Fibroblast of skin of scalp (primary cell): ENCODE measurements at places on chromosomes 4 and X.

DNA sequence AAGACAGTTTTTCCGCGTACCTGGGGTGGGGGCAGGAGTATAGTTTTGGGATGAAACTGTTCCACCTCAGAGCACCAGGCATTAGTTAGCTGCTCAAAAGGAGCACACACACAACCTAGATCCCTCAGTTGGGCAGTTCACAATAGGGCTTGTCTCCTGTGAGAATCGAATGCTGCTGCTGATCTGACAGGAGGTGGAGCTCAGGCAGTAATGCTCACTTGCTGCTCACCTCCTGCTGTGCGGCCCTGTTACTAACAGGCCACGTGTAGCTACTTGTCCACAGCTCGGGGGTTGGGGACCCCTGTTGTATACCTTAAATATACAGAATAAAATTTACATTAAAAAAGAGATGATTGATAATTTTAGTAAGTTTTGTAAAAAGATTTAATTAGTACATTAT lies 191.5 kb downstream of the SLC7A11 start:
- DNase-seq: peak; percentile 31

- DNase-seq: no peak
These were observed 914.5 kb upstream of the AGA start for GRCh38 chr4:178356725-178357124.

DNA sequence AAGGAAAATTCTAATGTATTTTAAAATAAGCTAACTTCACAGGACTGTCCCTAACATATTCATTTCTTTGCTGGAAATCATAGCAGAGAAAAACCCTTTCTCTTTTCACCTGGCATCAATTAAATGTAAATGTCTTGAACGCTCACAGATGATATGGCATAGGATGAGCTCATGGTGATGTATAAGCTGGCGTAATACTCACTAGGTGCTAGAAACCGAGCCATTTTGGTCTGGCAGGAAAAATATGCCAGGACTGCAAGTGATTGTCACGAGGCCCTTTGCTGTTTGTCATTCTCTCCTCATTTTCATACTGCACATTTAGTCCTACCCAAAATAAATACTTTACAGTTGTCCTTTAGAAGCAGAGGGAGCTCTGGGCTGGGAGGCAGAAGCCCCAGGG lies 222.7 kb upstream of the LNX1 start:
- DNase-seq: peak; percentile 15

- no peak for DNase-seq
These were observed 6.8 kb downstream of the CLDN2 start for GRCh38 chrX:106927023-106927422.

GRCh38 chr4:119597377-119597776 lies 31.2 kb downstream of the PDE5A start:
- peak; percentile 15 for DNase-seq

GRCh38 chr4:101710806-101711205 lies 79.7 kb upstream of the BANK1 start:
- no peak for DNase-seq

DNA sequence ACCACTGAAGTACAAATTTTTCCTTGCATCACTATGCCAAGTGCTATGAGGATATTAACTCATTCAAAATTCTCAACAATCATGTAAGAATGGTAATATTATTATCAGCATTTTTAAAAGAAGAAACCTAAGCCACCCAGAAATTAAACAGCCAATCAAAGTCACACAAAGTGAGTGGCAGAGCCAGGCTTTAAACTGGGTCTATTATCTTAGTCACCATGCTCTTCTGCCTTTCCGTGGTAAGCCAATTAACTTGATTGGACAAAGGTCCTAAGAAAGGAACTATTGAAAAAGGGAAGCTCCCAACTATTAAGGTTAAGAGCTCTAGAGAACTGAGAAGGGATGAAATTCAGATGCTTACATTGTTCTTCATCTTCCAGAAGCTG lies 111.5 kb downstream of the ASB9 start:
- no peak for DNase-seq

DNA sequence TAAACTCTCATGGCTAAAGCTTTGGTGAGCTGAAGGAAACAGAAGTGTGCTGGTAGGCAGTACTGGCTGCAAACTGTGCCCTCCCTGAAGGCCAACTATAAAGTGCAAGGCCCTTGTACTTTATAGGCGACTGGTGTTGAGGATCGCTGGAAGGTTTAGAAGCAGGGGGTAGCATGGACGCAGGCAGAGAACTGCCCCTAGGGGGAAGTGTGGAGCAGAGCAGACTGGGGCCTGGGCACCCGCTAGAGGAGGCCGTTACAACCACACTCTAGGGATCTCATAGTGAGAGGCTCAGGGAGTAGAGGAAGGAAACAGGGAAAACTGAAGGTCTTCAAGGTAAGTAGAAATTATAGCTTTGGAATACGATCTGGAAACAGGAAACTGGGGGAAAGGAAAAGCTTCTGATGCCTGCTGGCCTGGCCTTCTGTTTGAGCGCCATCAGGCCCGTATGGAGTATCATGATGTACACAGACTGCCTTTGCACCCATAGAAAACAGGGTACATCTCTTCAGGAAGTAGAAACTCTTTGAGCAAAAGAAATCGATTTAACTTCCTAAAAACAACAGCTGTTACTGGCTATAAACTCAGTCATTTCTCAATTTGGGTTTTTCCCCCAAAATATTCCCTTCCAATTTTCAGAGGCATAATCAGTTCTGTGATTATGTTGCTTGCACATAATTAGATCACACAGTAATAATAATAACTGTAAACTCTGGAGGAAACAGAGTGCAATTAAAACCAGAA lies 23.9 kb upstream of the TMSB4X start:
- DNase-seq: peak; percentile 26

- peak; percentile 97 for DNase-seq
These were observed 13.6 kb downstream of the JADE1 start for GRCh38 chr4:128823025-128823661.

GRCh38 chrX:139875841-139876240 lies 57.0 kb downstream of the ATP11C start:
- DNase-seq: no peak

DNA sequence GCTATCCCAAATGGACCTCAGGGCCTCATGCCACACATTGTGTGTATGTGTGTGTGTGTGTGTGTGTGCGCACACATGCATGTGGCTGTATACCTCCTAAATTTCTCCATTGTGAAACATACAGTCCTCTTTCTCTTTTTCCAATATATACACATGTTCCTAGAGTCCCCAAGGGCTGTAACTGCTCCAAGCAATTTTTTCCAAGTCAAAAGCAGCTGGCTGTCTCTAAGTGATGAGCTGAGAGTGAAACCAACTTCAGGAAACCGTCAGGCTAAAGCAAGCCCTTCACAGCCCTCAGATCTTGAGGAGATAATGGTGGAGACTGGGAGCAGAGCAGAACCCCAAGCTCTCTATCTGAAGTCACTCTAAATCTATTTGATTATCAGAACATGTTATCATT lies 496.1 kb upstream of the DIPK2B start:
- no peak for DNase-seq

DNA sequence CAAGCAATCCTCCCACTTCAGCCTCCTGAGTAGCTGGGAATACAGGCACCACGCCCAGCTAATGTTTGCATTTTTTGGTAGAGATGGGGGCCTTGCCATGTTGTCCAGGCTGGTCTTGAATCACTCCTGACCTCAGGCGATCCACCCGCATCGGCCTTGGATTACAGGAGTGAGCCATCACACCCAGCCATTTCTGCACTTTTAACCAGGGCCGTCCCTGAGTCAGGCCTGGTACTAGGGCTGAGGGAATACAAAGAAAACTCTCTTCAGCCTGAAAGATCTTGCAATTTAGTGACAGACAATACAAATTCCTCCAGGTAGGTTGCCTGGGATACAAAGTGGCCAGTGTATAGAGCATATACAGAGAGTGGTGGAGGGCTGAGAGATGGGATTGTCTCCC lies 65.8 kb downstream of the BCOR start:
- no peak for DNase-seq

DNA sequence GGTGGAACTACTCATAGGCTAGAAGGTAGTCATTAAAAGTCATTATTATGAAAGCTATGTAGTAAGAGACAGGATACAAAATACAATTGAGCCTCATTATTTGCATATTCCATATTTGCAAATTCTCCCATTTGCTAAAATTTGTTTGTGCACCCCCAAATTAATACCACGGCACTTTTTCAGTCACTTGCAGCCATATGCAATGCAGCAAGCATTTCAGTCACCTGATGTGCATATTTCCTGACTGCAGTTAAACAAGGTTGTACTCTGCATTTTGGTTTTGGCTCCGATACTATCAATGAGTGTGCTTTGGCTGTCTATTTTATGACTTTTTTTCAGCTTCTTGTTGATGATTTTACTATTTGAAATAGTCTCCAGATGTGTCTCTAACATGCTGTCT lies 62.9 kb downstream of the ZNF330 start:
- no peak for DNase-seq

GRCh38 chrX:973010-973632 lies 239.3 kb downstream of the CRLF2 start:
- no peak for DNase-seq

- DNase-seq: no peak
These were observed 26.3 kb upstream of the DACH2 start for GRCh38 chrX:86121916-86122315.

GRCh38 chr4:40675166-40675565 lies 45.5 kb upstream of the RBM47 start:
- no peak for DNase-seq

GRCh38 chr4:184940500-184940899 lies 77.8 kb upstream of the HELT start:
- DNase-seq: no peak

DNA sequence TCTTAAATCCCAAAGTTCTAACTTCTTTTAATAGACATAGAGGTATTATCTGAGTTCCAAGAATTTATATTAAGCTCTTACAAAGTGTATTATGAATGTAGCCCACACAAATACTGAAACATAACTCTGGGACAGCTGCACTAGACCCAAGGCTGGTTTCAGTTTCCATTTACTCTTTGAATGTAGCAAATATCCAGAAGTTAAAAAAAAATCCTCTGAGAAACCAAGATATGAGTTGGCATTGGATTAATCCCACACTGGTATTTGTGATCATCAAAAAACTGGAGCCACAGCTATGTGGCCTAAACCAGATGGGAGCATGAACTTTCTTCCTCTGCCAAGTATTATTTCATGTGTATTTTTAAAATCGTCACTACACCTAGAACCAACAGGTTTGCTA lies 23.6 kb upstream of the SMPX start:
- peak; percentile 4 for DNase-seq
